ENCODE measurements at places on chromosomes 2 and 18.

DNA sequence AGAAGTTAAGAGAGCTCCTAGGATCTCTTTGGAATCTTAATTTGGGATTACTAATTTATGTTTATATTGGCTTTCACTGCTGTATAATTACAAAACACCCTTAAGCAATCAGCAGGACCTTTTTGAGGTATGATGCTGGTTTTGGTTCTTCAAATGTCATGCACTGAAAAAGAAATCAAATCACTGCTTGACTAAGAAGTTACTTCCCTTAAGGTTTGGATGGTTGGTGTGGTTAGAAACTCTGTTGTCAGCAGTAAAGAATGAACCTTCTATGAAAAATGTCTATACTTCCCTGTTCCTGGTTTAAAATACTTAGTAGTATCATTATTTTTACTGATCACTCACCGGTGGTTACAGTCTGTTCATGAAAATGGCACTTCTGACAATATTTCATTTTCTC is 5.5 kb downstream of the COLEC12 start:
- no peak for DNase-seq

DNA sequence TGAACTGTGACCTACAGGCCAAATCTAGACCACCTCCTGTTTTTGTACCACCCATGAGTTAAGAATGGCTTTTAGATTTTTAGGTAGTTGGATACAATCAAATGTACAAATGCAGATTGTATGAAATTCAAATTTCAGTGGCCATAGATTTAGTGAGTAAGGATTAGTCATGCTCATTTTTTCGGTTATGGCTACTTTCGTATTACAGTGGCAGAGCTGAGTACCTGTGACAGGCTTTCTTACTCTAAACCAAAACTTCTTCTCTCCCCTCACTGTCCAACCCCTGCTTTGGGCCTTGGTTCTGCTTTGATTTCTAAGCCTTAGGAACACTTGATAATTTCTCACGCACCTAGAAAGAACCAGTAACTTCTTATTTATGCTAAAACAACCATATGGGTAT is 82.1 kb downstream of the CDC42EP3 start:
- no peak for DNase-seq

- no peak for DNase-seq
Observed at GRCh38 chr2:65396348-65397026, 35.9 kb downstream of the SPRED2 start.

DNA sequence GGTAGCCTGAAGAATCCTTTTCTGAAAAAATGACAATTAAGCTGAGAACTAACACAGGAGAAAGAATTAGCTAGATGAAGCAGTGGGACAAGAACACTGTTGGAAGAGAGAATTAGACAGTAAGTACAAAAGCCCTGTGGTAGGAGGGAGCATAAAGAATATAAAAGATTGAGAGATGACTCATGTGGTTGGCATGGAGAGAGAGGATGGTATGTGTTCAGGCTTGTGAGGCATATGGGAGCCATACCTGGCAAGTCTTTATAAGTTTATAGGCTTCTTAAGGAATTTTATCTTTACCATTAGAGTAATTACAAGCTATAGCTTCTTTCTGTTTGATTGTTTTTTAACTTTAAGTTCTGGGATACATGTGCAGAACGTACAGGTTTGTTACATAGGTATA is 325.0 kb downstream of the ARL6IP6 start:
- no peak for DNase-seq

DNA sequence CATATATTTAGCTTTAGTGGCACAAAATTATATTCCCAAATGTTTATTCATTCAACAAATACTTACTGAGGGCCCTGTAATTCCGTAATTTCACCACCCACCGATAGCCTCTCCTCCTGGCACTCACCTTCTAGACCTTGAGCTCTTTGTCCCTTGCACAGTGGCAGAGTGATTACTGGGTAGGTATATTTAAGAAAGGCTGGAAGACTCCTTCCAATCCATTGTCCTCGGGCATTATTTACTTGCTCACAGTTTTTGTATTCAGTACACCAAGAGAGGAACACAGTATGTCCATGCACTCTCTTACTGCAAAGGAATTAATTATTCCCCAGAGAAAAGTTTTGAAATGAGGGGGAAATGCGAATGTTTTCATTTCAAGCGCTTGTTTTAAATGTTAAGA is 1.1 kb upstream of the CDCA7 start:
- DNase-seq: peak; percentile 44

Data from NCI-H510A treated with DMSO at 0.1 percent for 48 hours (cell line).